Stimulated activated CD8-positive, alpha-beta memory T cell treated with anti-CD3 and anti-CD28 coated beads, Interleukin-7, amount 100 ng/mL, for 1 hour (primary cell): ENCODE measurements at places on chromosomes 1 and 21.

GRCh38 chr1:215599418-215600074, 32.4 kb downstream of the KCTD3 start:
- no peak for DNase-seq

DNA sequence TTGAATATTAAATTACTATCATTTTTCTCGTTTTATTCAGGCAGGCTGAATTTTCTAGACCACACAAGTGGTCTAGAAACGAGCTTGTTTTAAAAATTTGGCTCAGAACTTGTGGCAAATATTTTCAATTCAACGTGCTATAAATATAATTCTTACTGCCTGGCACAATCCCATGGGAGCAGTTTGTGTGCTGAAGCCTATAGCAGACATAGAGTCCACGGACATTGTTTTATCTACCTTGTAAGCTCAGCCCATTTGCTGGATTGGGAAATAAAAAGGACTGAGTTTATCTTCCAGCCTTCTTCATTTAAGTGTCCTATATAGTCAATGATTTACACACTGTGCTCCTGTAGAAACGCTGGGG, 103.4 kb downstream of the ZBTB18 start:
- no peak for DNase-seq

GRCh38 chr1:150213170-150214098, 22.5 kb downstream of the ANP32E start:
- DNase-seq: peak; percentile 81

GRCh38 chr1:99227056-99227897, 37.0 kb upstream of the PLPPR4 start:
- DNase-seq: no peak

DNA sequence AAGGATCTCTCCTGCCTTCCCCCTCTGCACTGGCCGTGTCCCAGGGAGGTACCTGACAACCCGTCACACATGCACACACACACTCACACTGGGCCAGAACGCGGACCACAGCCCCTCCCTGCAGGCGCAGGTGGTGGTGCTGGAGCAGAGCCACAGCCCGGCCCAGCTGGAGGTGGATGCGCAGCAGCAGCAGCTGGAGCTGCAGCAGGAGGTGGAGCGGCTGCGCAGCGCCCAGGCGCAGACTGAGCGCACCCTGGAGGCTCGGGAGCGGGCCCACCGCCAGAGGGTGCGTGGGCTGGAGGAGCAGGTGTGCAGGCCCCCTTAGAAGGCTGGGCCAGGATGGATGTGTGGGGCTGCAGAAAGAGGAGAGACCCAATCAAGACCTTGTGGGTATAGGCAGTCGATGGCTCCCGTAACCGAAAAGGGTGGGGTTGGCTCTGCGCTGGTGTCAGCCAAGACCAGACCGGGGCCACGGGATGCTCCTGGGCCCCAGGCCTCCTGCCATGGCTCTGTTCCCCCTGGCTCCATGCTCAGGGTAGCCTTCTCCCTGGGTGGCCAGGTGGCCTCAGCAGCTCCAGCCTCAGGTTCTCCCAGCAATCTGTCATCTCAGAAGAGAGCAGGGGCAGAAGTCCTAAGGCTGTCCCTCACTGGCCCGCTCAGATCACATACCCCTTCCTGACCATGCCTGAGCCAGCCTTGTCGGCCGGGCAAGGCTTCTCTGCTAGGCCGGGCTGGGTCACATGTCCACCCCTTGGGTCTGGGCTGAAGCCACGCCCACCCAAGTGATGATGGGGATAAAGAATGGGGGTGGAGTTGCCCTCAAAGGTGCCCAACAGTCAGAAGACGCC, 8.9 kb downstream of the MFAP2 start:
- DNase-seq: no peak

DNA sequence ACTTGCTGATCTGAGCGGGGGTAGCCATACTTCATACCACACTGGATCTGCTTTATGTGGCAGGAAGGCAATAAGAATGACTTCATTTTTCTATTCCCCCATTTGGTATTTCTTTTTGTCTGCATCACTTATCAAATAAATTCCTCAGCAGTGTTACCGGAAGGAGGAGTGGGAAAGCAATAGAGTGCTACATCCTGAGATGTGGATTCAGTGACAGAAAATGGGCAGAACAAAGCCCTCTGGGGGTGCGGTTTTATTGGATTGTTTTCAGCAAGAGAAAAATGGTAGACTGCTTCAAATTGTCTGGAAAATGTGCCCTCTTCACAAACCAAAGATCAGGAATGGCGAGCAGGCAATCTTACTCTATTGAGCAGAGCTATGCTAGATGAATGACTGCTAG, 751.9 kb upstream of the NEGR1 start:
- no peak for DNase-seq

DNA sequence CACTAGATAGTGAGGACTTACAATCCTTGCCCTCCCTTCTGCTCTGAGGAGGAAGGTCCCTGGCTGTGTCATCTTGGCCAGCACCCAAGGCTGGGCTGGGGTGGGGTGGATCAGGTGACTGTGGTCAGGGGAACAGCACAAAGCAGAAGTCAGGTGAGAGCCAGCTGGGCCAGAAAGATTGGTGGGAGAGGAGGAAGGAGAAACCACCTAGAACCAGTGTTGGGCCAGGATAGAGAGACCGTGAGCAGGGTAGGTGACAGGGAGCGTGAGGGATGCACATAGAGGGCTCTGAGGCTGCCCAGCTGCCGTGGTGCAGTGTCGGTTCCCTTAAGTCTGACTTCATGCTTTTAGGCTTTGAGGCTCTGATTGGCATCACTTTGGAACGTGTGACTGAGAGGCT, 22.7 kb downstream of the NCF2 start:
- no peak for DNase-seq

GRCh38 chr1:187794561-187794960, 965.8 kb downstream of the PLA2G4A start:
- DNase-seq: no peak

- no peak for DNase-seq
These were observed 131.3 kb downstream of the RGS7 start for GRCh38 chr1:241225741-241226140.

DNA sequence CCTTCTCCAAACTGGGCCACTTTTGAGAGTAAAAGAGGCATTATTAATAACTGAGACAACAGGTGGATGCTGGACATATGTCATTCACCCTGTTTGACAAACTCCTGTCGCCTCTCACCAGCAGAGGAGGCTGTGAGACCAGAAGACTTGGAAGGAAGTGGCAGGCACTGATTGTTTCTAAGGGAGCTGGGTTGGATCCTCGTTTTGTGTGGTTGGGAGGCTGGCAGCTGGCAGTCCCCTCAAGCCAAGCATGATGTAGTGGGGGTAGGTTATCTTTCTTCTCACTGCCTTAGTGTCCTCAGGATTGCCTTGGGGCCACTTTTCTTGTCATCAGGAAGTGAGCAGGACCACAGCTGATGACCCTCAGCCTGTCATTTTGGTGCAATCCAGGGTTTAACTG, 86.5 kb upstream of the KCNJ15 start:
- DNase-seq: no peak

GRCh38 chr1:90411185-90411584, 305.9 kb downstream of the BARHL2 start:
- DNase-seq: no peak

DNA sequence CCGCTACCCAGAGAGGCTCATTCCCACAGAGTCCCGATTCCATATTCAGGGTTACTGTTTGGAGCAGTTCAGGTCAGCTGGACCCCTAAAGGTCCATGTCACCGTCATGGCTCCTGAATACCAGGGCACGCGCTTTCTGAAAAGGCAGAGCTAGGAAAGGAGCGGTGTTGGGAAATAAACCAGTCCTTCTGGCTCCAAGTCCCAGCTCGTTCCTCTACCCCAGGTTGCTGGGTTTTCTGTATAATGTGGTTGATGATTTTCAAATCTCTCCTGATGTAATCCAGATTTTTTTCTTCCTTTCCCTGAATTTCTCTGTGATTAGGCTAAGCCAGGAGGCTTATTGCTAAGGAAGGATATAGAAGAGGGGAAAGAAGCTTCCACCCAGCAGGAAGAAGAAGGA, 14.0 kb upstream of the PKP1 start:
- DNase-seq: no peak

- DNase-seq: no peak
These were observed 16.2 kb downstream of the C1orf159 start for GRCh38 chr1:1099506-1100183.

- no peak for DNase-seq
These were observed 953 bp upstream of the NDUFS2 start for GRCh38 chr1:161200992-161201835.

DNA sequence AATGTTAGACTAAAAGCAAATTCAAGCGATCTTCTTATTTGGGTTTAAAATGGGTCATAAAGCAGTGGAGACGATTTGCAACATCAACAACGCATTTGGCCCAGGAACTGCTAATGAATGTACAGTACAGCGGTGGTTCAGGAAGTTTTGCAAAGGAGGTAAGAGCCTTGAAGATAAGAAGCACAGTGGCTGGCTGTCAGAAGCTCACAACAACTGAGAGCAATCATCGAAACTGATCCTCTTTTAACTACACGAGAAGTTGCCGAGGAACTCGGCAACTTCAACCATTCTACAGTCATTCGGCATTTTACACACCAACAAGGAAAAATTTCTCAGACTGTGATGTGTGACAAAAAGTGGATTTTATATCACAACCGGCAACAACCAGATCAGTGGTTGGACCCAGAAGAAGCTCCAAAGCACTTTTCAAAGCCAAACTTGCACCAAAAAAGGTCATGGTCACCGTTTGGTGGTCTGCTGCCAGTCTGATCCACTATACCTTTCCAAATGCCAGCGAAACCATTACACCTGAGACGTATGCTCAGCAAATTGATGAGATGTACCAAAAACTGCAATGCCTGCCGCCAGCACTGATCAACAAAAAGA, 47.9 kb downstream of the ASH1L start:
- no peak for DNase-seq

- no peak for DNase-seq
These were observed 71.0 kb upstream of the CYP2J2 start for GRCh38 chr1:59997479-59998115.

DNA sequence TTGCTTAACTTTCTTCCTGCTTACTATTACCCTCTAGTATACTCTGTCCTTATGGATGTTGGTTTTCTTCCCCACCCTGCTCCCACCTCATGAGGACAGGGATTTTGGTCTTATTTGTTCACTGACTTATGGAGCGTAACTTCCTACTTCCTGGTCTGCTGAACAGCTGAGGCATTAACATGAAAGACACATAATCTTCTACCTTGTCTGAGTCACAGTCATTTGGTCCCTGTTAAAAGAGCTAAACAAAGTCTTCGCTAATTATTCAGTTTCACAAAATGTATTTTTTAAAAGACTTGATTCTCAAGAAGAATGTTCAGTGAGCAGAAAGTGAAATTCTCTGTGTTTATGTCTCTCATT, 18.5 kb downstream of the RNASEL start:
- no peak for DNase-seq

- DNase-seq: no peak
These were observed 5.7 kb upstream of the PLPP3 start for GRCh38 chr1:56584910-56585528.

- no peak for DNase-seq
These were observed 45.1 kb downstream of the RRAGC start for GRCh38 chr1:38814444-38814983.

DNA sequence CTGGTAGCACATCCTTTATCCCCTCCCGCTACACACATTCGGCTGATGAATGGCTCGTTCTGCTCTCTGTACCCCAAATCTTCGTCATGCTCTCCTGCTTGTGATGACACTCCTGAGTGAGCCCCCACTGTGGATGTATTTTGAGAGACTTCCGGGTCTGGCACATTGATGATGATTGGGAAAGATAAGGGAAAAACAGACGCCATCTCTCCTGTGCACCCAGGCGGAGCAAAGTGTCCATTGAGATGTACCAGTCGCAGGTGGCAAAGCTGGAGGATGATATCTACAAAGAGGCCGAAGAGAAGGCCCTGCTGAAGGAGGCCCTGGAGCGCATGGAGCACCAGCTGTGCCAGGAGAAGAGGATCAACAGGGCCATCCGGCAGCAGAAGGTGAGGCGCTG, 27.9 kb upstream of the EFHD2 start:
- no peak for DNase-seq
